ENCODE measurements at places on chromosomes 2 and 18.

- DNase-seq = no peak
Observed at GRCh38 chr18:9619056-9619455, 4.7 kb upstream of the PPP4R1 start.

GRCh38 chr2:222159221-222159620 lies 139.6 kb downstream of the PAX3 start:
- DNase-seq = no peak

- no peak for DNase-seq
Observed at GRCh38 chr2:205463466-205464025, 218.8 kb upstream of the NRP2 start.

DNA sequence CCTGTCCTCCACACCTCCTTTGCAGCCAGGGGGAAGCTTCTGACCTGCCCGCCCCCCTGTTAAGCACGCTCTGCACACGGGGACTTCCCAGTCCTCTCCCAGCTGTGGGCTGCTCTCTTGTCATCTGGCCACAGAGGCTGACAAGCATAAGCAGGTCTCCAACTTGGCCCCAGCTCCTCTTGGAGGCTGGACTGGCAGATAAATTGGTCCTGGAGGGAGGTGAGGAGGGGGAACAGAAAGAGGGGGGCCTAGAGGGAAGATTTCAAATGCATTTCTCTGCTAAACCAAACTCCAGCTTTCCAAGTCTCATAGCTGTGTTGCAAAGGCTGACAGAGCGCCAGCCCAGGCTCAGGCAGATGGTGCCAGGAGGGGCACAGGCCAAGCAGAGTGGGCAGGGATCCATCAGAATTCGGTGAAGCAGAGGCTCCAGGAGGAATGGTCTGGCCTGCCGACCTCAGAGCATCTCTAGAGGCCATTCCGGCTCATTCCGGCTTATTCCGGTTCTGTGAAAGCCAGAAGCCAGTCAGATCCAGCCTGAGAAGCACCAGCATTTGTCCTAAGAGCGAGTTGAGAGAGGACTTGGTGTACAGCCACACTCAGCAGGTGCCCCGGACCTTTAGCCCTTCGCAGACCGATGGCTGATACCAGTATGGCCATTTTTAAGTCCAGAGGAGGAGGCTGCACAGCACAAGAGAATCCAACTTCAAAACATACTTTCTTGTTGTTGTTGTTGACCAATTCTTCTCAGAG lies 508.9 kb upstream of the MYT1L start:
- DNase-seq = no peak

DNA sequence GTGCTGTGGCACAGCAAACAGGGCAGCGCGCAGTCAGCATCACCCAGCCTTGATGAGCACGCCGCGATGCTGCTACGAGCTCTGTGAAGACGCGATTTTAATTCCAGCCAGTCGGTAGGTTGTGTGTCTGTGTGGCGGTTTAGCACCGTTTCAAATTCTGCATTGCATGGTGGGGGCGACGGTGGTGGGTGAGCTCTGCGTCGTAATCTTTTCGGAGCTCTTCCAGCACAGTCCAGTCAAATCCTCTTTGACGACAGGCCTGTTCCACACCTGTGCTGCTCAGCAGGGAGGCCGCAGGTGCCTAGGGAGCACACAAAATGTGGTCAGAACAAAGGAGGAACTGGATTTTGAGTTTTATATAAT lies 8.6 kb downstream of the ALLC start:
- DNase-seq = no peak

- DNase-seq = no peak
Observed at GRCh38 chr2:227161947-227162346, 2.1 kb downstream of the COL4A4 start.

- no peak for DNase-seq
Observed at GRCh38 chr2:204492417-204492816, 52.9 kb upstream of the PARD3B start.

- no peak for DNase-seq
Observed at GRCh38 chr2:41242001-41242331, 790.1 kb upstream of the SLC8A1 start.

DNA sequence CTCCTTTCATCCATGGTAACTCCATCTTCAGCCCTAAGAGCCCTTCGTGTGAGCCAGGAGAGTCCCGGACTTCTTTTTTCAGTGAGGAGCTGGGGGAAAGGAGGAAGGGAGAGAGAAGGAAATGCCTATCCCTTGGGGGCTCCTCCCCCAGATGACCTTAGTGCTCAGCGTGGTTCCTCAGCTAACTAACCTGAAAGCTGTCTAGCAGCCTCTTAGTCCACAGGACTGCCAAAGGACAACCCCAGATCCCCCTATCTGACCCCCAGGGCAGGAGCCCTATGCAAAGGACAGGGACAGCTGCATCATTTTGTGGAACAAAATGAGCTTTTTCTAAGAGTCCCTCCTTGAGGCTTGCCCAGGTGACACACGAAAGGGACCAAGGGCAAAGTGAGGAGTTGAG lies 7.9 kb downstream of the SPR start:
- no peak for DNase-seq

- DNase-seq = peak; percentile 29
Observed at GRCh38 chr2:197309691-197310231, 819 bp downstream of the ANKRD44 start.

DNA sequence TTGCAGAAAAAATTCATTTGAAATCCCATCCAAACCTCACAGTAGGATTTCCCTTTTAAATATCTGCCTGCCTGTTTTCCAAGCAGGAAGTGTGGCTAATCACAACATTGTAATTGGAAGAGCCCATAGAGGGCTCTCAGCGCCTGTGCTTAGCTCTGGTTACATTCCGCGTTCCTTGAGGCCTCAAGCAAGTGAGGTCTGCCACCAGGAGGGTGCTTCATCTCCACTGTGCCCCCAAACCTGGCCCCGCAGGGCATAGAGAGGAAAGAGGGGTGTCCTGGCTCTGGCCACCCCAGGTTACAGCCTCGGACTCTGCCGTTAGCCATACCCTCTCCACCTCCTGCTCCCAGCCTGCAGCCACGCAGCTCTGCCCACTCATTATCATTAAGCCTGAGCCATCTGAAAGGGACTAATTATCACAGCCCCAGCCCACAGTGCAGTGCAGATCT lies 214.8 kb downstream of the SP3 start:
- DNase-seq = no peak

DNA sequence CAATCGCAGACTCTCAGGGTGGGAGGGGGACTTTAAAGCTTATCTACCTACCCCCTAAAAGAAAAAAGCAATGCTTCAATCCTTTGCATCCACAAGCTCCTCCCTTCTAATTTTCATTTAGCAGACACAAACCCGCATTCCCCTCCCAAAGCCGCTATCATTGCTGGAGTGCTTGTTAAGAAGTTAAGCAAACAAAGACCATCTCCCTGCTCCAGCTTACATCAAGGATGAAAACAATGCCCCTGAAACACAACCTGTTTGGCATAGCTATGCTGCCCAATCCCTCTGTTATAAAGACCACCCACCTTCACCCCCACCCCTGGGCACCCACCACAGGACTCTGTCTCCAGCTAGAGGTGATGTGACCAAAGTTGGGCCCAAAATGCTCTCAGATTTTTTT lies 33.0 kb downstream of the REEP1 start:
- DNase-seq = no peak

GRCh38 chr2:172373766-172374165 lies 53.6 kb upstream of the ITGA6 start:
- no peak for DNase-seq

DNA sequence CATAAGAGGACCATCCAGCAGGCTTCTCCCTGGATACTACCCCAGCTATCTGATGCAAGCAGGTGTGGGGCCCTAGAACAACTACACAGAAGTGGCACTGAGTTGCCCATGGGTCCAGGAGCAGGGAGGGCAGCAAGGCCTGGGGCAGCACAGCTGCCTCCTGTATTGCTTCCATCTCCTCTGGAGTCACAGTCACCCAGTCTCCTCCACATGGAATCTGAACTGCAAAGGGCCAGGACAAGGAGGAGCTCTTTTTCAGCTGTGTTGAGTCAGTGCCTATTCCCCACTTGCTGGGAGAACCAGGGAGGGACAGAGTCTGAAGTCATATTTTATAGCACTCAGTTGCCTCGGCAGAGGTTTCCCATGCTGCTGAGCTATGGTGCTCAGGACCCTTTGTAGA lies 67.9 kb upstream of the ALPP start:
- no peak for DNase-seq

All from effector memory CD4-positive, alpha-beta T cell (primary cell).